Adrenal gland (tissue), 19 donors: ENCODE measurements at places on chromosomes 12 and 14. TPM values are rescaled to one million over a fixed set of nuclear protein-coding genes. Genes with fewer than 3 reads are reported as not detected.

Gene CDH24
- total RNA-seq = 5.4 TPM

Gene PRR4
- not detected for total RNA-seq

Gene KCNK13
- total RNA-seq = 0.28 TPM

Gene PIWIL1
- not detected for total RNA-seq

Gene NINJ2
- 1.3 TPM for total RNA-seq

Gene IL31
- not detected for total RNA-seq

Gene TRIM9
- 5.3 TPM for total RNA-seq

Gene RTN1
- total RNA-seq = 8.0 TPM

Gene LAG3
- total RNA-seq = 0.83 TPM

Gene LPAR5
- 8.8 TPM for total RNA-seq

Gene DBX2
- total RNA-seq = not detected

Gene REM2
- 0.25 TPM for total RNA-seq

Gene ST8SIA1
- total RNA-seq = 20.4 TPM

Gene KRT78
- not detected for total RNA-seq

Gene DCP1B
- 35.6 TPM for total RNA-seq

Gene CIDEB
- total RNA-seq = 43.1 TPM

Gene GPR84
- total RNA-seq = 1.5 TPM

Gene HRK
- total RNA-seq = not detected

Gene MON2
- 74.6 TPM for total RNA-seq

Gene OR6C3
- total RNA-seq = not detected

Gene C12orf60
- total RNA-seq = 5.1 TPM

Gene OASL
- total RNA-seq = not detected

Gene ZCRB1
- total RNA-seq = 49.4 TPM

Gene PRPH
- 2.3 TPM for total RNA-seq

Gene PDZRN4
- total RNA-seq = 0.78 TPM

Gene GLIPR1L2
- total RNA-seq = 6.2 TPM

Gene SMOC1
- total RNA-seq = 7.3 TPM

Gene BMP4
- total RNA-seq = 4.9 TPM

Gene LMNTD1
- total RNA-seq = not detected

Gene EML5
- 4.1 TPM for total RNA-seq

Gene LRRC10
- total RNA-seq = not detected

Gene LRIG3
- total RNA-seq = 1.8 TPM

Gene NOVA1
- 5.3 TPM for total RNA-seq

Gene NTF3
- total RNA-seq = 1.2 TPM

Gene DDN
- total RNA-seq = 0.08 TPM

Gene SLCO1B1
- total RNA-seq = not detected

Gene GLT8D2
- total RNA-seq = 13.9 TPM

Gene WNT5B
- total RNA-seq = 1.6 TPM

Gene SCNN1A
- total RNA-seq = 12.0 TPM

Gene MANSC4
- total RNA-seq = not detected

Gene WDR20
- 53.5 TPM for total RNA-seq

Gene KLHL33
- 0.33 TPM for total RNA-seq

Gene ANO2
- total RNA-seq = 1.1 TPM

Gene ZNF385A
- 13.2 TPM for total RNA-seq

Gene BIN2
- total RNA-seq = 5.4 TPM

Gene SLC4A8
- 13.8 TPM for total RNA-seq

Gene FGF23
- total RNA-seq = not detected

Gene RGS6
- 4.3 TPM for total RNA-seq

Gene SLCO1A2
- total RNA-seq = not detected

Gene CAPZA3
- total RNA-seq = not detected

Gene OTOGL
- 0.04 TPM for total RNA-seq

Gene PAPLN
- total RNA-seq = 10.6 TPM

Gene DHRS1
- total RNA-seq = 36.1 TPM

Gene PKP2
- total RNA-seq = 2.4 TPM

Gene MDGA2
- not detected for total RNA-seq

Gene OTX2
- total RNA-seq = not detected
